ENCODE measurements at places on chromosomes 6 and 20.

DNA sequence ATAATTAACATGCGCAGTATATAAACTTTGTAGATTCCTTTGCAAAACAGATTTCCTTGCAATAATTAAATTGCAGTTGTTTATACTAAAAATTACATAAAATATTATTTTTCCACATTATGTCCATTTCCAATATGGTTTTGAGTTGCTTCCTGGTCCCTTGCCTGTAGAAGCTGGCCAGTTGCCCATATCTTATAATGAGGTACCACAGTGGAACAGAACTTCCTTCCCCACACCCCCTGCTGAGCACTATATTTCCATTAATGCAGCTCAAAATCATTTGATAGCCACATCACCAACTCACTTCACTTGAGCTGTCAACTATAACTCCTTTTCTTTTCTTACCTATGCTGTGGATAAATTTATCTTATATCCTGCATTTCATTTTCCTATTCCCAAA lies 194.6 kb downstream of the DST start:
- no peak for DNase-seq

DNA sequence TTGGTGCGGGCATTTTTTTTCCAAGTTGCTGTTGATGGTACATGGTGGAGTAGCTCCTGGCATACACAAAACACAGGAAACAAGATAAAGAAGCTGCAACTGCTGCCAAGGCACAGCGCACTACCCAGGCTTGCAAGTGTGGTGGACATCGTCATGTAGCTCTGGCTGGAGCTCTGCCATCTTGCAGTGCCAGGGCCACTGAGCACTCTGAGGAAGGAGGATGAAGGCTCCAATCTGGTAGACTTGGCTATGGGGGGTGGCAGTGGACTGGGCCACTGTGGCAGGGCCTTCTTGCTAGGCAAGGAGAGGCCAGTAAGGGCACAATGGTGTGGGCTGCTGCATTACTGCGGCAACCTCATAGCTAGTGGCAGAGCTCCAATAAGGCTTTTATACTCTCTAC lies 263.5 kb downstream of the CENPW start:
- DNase-seq = no peak

DNA sequence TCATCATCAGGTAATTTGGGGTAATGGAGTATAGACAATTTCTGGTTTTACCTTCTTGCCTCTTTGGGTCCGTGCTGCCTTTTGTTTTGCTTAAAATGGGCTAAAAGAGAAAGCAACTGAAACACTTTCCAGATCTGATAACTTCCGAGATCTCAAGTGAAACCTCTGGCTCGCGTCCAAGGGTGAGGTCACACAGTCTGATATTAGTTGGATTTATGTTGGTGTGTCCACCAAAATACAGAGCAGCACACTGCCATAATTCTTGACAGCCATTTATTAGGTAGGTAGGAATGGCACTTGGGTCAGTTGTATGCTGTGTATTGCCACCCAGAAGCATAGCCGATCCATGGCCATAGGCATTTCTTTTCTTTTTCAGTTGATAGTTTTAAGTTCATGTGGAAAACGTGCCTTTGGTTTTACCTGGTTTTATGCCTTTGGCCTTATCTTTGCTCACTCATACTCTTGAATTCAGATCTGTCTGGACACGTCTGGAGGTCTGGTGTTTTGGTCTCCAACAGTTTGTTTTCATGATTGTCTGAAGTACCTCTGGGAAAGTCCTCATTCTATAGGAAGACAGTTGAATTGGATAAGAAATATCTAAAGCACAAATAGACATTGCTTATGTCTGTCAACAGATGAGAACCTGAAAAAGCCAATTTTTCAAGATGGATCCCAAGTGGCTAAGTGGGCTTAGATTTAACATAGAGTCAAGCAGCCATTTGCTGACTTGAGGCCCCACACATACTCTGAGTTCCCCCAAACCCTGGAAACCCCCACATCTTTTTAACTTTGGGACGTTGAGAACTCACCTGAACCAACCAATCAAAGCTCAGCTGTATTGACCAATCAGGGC lies 320.8 kb downstream of the SOX4 start:
- DNase-seq = peak; percentile 91

DNA sequence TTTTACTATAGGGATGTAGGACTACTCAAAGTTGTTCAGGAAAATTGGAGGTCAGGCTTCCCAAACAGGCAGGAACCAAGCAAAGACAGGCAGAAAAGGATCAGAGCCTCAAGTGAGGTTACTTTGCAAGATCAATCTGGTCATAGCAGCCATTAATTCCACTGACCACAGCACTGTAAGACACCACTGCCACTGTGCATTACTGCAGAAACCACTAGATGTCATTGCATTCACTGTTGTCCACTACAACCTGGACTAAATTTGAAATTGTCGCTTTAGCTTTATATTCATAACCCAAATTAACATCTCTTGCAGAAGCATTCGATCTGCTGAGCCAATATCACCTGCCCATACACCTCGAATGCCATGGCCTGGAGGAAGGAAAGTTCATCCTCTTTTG lies 126.9 kb upstream of the UFL1 start:
- DNase-seq = no peak

- DNase-seq = no peak
These were observed 87.8 kb downstream of the CENPW start for GRCh38 chr6:126427713-126428112.

- no peak for DNase-seq
These were observed 44.3 kb downstream of the TENT5A start for GRCh38 chr6:81708113-81708699.

- DNase-seq = no peak
These were observed 203.4 kb upstream of the STXBP5 start for GRCh38 chr6:147000545-147001488.

- no peak for DNase-seq
These were observed 15.9 kb downstream of the TOP1 start for GRCh38 chr20:41044409-41045062.

- DNase-seq = no peak
These were observed 170.1 kb downstream of the CLIC5 start for GRCh38 chr6:45845567-45845966.

DNA sequence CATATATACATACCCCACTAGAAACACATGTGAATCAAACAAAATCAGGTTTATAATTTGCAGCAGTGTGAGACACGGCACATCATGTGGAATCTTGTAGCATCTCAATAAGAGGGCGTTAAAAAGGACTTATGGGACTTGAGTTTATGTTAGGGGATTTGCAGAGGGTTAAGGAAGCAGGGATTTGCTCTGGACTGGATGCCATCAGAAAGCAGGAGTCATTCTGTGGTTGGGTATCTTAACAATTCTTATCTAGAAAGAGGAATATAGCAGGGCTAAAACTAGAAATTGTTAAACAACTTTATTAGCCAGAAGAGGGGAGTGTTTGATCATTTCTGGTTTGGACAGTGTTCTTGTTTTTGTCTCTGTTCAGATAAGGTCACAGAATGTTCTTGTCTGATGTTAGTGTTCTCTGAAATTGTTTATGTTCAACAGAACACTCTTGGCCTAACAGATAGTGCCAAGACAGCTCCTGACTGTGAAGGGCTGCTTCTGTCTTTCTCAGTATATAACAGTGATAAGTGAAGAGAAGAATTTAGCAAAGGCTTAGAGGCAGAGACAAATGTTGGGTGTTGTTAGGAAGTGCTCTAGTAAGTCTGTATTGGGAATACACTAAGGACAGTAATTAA lies 39.2 kb downstream of the LIN28B start:
- DNase-seq = no peak

GRCh38 chr20:17659801-17660200 lies 22.2 kb downstream of the RRBP1 start:
- no peak for DNase-seq

- DNase-seq = no peak
These were observed 531.7 kb downstream of the TFAP2B start for GRCh38 chr6:51350308-51350904.

GRCh38 chr20:43968341-43969000 lies 53.8 kb downstream of the TOX2 start:
- peak; percentile 50 for DNase-seq

DNA sequence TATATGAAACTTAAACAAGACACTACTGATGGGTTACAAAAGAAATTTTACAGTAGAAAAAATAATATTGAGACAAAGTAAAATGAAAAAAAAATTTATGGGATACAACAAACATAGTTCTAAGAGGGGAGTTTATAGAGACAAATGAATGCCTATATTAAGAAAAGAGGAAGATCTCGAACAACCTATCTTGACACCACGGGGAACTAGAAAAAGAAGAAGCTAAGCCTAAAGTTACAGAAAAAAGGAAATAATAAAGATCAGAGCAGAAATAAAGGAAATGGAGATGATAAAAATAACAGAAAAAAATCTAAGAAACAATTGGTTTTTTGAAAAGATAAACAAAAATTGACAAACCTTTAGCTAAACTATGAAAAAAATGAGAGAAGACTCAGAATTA lies 9.1 kb upstream of the ECHDC1 start:
- no peak for DNase-seq

- DNase-seq = no peak
These were observed 133.6 kb upstream of the TRAF3IP2 start for GRCh38 chr6:111739257-111739696.

Data from posterior vena cava (tissue), 2 donors.